Adrenal gland (tissue), 19 donors: ENCODE measurements at places on chromosomes 3 and 15.

GRCh38 chr15:46242935-46243334 lies 608.1 kb downstream of the SQOR start:
- no peak for DNase-seq

DNA sequence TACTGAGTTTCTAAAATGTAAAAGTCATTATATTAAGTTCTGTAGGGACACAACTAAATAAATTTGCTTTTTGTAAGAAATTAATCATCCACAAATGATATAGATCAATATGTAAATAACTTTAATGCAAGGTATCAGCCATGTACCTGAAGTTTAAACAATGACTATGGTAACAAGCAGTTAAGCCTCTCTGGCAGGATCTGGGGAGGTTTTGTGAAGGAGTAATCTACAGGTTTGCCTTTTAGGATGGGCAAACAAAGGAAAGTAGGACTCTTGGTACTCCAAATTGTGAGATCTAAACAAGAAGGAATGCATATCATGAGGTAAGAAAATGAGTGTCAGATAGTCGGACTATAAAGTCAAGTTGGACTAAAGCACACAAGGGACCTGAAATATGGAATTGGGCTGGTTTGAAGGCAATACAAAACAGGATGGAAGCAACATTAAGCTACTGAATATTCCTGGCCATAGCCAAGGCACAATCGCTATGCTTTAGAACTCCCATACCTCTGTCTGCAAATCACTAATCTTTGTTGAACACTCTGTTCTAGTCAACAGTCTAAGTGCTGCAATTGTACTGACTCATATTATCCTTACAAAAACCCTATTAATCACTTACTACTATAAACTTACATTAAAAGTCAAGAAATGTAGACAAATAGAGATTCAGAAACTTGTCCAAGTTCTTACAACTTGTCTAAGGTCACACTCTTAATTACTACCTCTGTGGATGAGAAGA lies 412.8 kb downstream of the DIPK2A start:
- no peak for DNase-seq

- DNase-seq, result peak; percentile 38
Measured at GRCh38 chr3:19149368-19149767, 1.1 kb downstream of the KCNH8 start.

GRCh38 chr3:130533247-130533646 lies 16.3 kb downstream of the COL6A6 start:
- DNase-seq, result no peak

GRCh38 chr3:147649475-147649874 lies 240.3 kb downstream of the ZIC1 start:
- DNase-seq, result no peak

- DNase-seq, result no peak
Measured at GRCh38 chr3:124592658-124593441, 137.4 kb upstream of the UMPS start.

- DNase-seq, result peak; percentile 35
Measured at GRCh38 chr3:8574040-8574669, 70.4 kb downstream of the SSUH2 start.

DNA sequence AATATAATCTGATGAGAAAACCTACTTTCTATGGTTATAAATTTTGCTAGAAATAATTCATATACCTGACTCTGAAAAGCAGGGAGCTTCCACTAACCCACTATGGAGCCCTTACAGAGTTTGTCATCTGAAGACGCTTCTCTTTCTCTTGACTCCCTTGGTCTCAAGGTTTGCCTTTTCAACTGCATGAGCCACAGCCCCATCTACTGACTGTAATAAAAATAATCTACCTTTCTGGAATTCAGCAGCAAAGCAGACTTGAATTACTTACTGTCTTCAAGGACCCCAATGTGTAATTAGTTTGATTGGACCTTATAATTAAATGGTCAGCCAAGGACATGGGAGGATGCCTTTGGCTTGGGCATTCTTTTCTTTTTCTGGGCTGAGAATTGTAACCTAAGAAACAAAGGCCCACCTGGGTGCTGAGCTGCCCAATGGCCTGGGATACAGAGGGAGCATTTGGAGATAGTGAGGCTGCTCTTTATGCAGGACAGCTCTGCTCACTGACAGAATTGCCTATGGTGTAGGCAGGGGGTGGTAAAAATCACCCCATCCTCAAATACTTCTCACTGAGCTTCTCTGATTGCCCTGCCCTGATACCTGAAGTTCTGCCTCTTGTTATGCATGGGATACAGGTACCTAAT lies 178.6 kb upstream of the TRIM42 start:
- DNase-seq, result peak; percentile 16

DNA sequence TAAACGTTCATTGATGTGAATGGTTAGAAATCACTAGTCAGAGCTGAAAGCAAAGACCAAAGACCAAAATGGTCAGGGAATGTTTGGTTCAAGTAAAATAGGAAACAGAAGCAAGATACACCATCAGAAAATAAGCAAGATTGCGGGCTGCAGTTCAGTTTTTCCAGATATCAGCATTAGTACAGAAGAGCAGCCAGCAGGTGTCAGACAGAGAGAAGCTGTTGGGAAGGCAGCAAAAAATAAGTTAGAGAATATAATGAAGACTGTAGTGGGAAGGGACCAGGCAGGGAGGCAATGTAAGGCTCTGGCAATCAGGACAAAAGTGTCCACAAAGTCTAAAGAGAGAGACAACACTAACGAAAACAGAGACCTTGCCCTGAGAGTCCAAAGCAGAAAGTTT lies 639.4 kb upstream of the NAALADL2 start:
- DNase-seq, result no peak

DNA sequence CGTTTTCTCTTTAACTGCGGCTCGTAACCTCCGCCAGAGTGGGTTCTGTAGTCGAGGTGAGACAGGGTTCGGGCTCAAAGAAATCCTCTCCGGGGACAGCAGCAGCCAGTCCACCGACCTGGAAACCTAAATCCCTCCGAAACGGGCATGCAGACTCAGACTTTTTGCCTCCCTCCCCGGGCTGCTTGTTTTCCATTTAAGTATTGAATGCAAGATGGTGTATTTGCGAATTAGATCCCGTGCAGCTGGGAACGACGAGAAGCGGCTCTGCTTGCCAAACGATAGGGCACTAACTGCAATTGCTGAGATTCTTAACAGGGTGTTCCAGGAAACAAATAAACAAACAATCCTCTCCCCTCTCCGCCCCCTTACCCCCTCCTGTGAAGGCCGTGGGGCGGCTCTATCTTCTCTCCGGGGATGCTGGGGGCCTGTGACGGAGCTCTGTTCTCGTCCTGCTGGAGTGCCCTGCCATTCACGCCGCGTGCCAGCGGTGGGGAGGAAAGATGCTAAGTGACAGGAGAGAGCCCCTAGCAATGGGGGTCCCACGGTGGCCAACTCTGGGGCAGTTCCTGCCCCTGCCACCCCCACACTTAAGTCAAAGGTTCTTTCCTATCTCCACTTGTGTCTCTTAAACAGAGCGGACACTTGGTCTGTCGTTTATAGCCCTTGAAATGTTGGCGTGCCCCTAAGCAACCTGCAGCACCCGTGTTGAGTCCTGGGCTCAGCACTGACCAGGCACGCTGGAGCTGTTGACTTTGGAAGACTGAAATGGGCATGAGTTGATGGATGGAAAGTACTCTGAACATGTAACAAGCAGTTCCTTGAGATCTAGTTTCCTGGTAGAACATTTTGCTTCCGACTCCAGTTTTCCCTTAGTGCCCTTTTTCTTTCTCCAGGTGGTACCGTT lies 1.3 kb upstream of the ETV5 start:
- peak; percentile 76 for DNase-seq

DNA sequence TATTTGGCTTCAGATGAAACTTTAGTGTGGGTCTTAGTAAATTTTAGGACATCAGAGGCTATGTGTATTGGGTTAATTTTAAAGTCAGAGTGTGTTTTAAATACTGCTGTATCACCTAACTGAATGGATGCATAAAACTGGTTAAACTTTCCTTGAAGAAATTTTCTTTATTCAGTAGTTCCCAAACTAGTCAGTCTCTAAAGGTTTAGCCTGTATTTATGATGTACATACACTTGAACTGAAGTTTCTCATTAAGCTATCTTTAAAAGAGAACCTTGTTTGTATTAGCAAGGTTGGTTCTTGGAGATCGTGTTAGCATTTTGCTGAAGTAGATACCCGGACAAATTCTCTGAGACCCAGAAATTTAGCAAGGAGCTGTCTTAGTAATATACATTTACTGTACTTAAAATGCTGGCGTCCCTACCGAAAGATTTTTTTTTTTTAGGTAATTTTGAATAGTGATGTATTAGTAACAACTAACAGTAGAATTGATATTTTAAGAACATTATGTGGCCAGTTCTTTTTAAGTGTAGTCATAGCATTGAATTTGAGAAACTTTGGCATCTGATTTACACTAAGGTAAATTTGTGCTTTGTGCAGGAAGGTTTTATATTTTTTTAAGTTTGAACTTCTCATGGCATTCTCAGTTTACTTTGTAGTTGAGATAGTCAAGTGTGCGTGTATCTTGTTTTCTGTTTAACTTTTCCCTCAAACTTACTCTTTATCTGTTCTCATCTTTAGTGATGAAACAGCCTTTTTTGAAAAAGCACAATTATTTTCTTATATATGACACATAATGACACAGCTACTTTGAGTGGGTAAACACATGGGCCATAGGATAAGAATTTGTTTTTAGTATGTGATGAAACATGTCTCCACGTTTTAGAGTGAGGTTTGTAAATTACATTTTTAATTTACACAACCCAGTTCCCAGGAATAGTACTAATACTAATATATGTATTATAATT lies 2.9 kb downstream of the DIPK2A start:
- no peak for DNase-seq

DNA sequence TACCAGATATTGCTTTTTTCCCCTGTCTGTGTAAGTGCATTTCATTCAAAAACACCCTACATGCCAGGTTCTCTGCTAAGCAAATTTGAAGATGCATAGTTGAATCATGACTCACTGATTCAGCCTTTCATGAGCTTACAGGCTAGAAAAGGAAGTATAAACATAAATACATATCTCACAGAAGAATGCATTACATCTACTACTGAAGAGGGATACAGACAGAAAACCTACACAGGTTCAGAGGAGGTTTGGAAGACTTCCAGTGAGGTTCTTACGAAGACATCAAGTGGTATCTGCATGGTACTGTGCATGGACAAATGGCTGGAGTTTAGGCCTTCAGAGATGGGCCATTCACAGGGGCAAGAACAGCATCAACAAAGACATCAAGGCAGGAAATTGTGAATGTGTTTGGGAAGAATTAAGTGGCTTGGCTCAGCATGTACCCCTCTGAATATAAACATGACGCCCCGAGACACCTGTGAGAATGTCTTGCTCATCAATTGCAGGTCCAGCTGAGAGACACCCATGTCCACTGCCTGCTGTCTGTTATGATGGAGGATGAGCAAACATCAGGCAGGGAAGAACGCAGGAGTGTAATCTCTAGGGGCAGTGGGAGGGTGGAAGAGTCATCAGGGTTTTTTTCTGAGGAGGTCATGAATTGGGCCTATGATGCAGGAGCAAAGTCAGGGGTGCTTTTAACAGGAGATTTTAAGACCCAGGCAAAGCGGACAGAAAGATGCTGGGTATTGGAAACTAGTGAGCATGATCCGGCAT lies 105.1 kb upstream of the GALNT15 start:
- DNase-seq, result no peak

DNA sequence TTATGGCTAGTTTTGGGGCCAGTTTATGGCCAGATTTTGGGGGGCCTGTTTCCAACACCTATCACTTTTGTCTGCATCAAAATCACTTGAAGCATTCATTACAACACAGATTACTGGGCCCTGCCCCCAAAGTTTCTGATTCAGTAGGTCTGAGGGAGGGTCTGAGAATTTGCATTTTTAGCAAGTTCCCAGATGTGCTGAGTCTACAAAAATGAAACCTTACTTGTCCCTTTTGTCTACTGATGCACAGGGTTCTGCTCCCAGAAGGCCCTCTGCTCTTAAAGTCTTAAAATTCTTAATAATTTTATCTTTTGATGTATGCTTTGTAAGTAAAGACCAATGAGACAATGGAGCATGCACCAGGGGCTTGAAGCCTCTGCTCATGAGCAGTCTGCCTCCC lies 146.0 kb downstream of the POLQ start:
- DNase-seq, result no peak

DNA sequence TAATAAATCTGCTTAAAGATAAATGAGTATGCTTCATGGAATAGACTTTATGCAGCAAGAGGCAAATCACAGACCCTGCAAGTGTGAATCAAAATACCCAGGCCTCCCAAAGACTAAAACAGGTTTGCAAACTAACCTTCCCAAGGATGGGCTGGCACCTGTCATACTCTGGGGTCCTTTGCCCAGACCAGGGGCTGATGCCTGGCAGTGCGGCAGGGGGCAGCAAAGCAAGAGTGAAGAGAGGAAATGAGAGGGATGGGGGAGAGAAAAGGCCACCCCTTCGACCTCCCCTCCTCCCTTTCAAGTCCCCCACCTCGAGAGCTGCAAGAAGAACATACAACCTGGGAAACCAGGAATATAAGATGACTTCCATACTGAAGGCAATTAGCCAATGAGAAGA lies 31.8 kb downstream of the XXYLT1 start:
- peak; percentile 17 for DNase-seq

GRCh38 chr15:75508840-75509532 lies 57.5 kb upstream of the SIN3A start:
- DNase-seq, result peak; percentile 26

DNA sequence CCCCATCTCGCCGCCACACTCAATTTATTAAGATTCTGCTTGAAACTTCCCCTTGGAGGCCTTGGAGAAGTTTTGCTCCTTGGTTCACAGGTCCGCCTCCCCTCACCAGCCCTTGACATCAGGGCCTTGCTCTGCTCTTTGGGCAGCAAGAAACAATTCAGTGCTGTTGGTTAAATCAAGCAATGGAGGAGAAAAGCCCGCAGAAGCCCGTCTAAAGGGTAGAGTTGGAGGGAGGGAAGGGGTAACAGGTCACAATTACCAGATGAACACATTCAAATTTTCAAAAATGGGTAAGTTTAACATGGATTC lies 429 bp downstream of the PARP9 start:
- DNase-seq, result peak; percentile 22

GRCh38 chr3:66182246-66182645 lies 38.6 kb upstream of the SLC25A26 start:
- DNase-seq, result no peak

DNA sequence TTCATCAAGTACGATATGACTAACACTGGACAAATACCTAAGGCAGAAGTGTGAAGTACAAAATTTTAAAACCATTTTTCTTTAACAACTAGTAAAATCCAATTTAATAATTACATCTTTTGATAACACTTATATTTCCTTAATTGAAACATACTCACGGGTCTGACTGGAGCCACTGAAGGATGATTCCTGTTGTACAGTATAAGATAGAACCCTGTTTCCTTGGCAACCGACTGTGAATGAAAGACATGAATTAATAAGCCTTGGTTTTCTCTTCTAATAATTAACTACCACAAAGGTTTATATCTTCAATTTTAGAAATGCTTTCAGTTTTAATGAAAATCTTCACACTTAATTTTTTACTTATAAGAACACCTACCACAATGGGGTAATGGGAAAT lies 19.4 kb downstream of the DHX36 start:
- DNase-seq, result no peak

GRCh38 chr3:30810625-30811024 lies 83.8 kb downstream of the GADL1 start:
- no peak for DNase-seq

GRCh38 chr3:8371085-8371551 lies 130.5 kb upstream of the LMCD1 start:
- peak; percentile 54 for DNase-seq

- peak; percentile 83 for DNase-seq
Measured at GRCh38 chr15:64897345-64897985, 14.2 kb upstream of the ANKDD1A start.
